SHP77 (cell line): ENCODE measurements at places on chromosomes 4 and X.
A peak's percentile ranks its signal among the peaks of the same experiment; 100 is the strongest.

- no peak for DNase-seq
These were observed 2651.6 kb downstream of the ARAP2 start for GRCh38 chr4:33592701-33593100.

GRCh38 chr4:63049726-63050125 is 1359.5 kb downstream of the TECRL start:
- no peak for DNase-seq

DNA sequence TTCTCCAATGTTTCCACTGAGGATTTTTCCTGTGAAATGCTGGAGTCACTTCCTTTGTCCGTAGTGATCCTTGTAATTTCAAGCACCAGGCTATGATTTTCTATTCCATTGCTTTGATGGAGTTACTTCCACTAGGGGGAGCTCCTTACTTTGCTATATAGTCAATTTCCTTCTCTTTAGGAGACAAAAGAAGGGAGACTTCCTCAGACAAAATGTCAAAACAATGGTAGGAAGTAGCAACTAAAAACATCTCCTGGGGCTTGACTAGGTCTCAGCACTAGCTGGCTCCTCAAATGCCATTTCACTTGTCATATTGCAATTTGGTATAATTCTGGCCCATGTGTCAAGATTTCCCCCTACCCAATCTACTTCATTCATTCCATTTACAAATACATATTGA is 24.1 kb downstream of the ZCCHC12 start:
- DNase-seq: peak; percentile 11

- no peak for DNase-seq
These were observed 686.1 kb upstream of the AADAT start for GRCh38 chr4:170775851-170776250.

DNA sequence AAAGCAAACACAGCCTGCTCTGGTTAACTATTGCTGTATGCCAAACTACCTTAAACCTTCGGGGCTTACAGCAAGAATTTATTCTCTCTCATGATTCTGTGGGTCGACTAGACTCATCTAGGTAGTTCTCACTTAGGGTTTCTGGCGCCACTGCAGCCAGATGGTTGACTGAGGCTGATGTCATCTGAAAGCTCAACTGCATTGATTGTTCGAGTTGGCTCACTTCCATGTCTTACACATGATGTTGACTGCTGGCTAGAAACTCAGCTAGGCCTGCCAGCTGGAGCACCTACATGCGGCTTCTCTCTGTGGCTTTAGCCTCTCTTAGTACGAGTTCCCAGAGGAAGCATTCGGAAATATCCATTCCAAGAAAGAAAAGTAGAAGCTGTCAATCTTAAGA is 103.2 kb downstream of the SRPX start:
- peak; percentile 77 for DNase-seq

DNA sequence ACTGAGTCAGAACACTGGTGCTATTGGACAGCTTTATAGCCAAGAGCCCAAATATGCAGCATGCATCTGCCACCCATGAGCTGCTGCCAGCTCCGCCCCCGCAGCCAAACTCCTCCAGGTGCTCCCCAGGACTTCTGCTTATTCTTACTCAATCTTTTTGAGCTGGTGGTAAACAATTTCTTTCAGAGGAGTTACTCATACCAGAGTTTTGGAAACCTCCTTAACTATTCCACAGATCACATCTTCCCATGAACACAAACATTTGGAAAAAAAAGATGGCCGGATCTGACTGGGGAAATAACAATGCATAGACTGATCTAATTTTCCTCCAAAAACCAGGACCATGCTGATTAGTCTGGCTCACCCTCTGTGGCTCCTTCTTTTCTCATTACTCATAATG is 399.9 kb downstream of the GPM6A start:
- DNase-seq: no peak

DNA sequence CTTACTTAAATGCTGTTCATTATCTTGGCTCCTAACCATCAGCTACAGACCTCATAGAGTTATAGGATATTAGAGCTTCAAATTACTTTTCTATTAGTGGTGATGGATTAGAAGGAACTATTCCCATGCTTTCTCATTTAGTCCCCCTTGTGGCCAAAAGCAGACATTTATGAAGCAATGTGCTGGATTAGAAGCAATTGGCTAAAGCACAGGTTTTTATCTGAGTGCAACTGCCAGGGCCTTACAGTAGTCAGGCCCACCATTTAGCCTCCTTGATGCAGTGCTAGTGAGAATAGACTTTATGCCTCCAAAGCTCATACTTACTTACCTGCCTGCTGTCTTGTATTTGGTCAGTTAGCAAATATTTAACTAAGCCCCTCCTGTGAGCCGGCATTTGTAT is 93.0 kb downstream of the TSPAN7 start:
- DNase-seq: peak; percentile 9

- no peak for DNase-seq
These were observed 244.1 kb upstream of the RASGEF1B start for GRCh38 chr4:81715757-81716156.

DNA sequence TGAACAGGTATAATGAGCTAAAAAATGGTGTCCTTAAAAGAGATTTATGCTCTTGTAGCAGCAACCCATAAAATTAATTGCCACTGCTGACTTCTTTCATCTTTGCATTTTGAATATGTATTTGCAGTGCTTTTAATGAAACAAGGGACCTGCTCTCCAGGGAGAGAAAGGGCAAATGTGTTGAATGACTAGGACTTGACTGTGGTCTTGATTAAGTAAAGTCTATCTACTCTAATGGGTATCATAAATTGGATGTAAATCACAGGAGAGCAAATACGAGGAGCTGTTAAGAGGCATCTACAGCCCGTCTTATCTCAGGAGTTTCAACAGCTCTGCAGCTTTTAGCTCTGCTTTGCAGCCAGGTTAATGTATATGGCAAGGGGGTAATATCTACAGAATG is 216.4 kb downstream of the PALLD start:
- no peak for DNase-seq

- DNase-seq: no peak
These were observed 17.1 kb downstream of the SPON2 start for GRCh38 chr4:1155314-1155713.

GRCh38 chr4:151922306-151922705 is 161.5 kb upstream of the GATB start:
- DNase-seq: no peak

DNA sequence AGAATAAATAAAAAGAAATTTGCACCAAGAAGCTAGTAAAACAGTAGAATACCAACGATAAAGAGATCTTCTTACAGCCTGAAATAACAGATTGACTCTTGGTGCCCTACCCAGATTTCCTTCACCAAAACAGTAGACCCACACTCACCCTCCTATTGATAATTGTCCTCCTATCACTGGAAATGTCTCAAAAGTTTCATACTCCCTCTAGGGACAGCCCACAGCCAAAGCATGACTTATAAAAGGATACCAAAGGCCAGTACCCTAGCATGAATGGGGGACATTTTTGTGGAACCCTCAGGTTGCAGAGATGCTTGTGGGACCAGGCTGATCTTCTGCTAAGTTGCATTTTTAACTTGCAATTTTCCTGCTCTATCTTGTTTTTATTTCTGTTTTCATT is 104.1 kb downstream of the INPP4B start:
- DNase-seq: no peak

DNA sequence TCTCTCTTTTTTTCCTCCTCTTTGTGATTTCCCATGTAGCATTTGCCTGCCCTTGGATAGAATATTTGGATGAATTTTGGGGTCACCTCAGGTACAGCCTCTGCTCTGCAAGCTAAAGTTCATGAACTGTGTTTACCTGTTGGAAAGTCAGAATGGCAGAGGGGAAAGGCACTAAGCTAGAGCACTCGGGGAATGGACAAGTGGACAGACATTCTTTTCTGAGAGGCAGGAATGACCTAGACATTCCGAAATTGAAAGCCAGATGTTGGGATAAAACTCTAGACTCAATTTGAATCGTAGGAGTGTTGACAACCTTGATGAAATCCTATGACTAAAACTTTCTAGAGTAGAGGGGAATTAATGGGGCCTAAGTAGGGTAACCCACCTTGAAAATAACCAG is 56.1 kb downstream of the LUZP4 start:
- DNase-seq: no peak

DNA sequence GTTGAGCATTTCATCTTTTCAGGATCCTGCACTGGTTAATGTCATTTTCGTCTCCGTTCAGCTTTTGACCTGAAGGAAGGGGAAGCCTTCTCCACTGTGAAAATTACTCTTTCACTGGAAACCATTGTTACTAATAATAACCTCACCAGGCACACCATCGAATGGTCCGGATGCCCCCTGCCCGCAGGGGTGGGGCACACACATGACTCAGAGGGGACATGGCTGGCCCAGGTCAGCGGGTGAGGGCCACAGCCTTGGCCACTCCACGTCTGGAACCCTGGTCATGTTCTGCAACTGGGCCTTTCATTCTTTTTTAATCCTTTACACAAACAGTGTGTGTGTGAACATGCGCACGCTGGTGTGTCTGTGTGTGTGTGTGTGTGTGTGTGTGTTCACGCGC is 191.8 kb downstream of the BCOR start:
- no peak for DNase-seq

GRCh38 chr4:139880841-139881240 is 215.2 kb downstream of the MGST2 start:
- no peak for DNase-seq

DNA sequence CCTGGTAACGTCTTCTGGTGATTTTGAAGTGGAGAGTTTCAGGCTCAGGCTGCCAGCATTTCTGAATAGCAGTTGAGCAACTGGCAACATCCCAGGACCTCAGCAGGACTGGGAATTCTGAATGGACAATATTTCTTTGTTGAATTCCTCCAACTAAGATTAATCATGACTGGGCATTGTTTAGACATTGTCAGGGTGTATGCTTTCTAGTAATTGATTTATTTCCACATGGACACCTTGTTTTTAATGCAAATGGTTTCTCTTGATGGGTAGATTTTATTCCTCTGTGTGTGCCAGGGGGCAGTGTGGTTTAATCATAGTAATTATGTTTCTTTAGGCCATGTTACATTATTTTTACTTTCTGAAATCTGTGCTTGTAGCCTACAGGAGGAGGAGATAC is 1004.7 kb upstream of the LCORL start:
- DNase-seq: no peak

DNA sequence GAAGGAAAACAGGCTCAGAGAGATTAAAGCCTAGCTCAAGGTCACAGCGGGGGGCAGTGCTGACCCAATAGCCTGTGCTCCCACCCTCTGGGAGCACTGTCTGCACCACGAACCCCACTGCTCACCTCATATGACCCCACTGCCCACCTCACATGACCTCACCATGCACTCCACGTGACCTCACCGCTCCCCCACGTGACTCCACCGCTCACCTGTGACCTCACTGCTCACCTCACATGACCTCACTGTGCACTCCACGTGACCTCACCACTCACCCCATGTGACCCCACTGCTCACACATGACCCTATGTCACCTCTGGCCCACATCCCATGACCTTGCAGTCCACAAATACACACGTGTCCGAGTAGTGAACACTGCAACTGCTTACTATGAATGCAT is 55.4 kb downstream of the ACOX3 start:
- no peak for DNase-seq

- DNase-seq: no peak
These were observed 109.4 kb upstream of the AFAP1 start for GRCh38 chr4:8048856-8049676.

GRCh38 chrX:64976673-64977040 is 407 bp upstream of the ZC4H2 start:
- DNase-seq: no peak

DNA sequence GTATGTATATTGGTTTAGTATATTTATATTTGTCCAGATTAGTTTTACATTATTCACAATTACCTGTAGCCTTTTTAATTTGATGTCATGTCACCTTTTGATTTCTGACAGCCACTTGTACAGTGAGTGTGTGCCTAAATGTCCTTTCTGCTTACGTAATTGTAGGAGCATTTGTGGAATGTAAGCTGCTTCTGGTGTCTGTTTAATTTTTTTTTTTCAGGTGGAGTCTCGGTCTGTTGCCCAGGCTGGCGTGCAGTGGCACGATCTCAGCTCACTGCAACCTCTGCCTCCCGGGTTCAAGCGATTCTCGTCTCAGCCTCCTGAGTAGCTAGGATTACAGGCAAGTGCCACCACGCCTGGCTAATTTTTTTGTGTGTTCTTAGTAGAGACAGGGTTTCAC is 91.2 kb upstream of the XAGE2 start:
- DNase-seq: no peak

DNA sequence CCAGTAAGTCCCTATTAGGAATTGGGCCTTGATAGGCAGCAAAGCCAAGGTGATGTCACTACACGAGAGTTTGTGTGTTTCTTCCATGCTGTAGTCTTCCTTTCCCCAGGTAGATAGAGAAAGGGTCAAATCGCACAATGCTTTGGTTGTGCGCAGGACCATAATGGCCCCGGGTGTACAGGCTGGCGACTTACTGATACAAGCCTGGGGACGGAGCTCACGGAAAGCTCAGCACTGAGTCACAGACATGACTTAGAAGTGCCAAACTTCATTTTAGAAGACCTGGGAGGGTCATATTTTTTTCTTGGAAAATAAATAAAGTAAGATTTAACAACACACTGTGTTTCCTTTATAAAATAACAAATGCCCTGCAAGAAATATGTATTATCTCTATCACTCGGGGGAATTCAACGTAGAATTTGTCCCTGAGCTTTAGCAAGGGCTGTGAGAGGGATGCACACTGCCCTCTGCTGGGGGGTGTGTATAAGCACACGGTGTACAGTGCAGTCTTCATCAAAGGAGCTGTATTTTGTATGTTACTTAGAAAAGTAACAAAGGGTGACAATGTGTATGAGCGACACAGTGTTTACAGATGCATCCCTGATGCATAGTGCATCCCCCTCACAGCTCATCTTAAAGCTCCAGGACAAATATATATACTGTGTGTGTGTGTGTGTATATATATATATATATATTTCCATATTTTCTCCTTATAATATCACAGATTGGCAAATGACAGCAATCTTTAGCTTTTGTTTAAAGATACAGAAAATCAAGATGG is 254.5 kb upstream of the VEGFC start:
- DNase-seq: peak; percentile 19

DNA sequence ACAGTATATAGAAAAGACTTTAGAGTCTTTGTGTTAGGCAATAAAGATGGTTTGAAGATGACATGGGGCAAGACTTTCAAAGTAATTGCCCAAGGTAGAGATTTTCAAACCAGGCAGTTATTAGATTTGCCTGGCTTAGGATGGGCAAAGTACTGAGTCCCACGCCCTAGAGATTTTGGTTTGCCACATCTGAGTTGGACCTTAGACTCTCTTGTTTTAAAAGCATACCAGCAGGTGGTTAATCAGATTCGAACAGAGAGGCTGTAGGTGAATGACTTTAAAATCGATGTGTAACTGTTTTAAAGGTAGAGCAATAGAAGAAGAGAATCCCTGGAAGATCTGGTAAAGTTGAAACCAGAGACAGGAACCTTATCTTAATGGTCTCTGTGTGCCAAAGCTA is 121.5 kb downstream of the RAPGEF2 start:
- no peak for DNase-seq

DNA sequence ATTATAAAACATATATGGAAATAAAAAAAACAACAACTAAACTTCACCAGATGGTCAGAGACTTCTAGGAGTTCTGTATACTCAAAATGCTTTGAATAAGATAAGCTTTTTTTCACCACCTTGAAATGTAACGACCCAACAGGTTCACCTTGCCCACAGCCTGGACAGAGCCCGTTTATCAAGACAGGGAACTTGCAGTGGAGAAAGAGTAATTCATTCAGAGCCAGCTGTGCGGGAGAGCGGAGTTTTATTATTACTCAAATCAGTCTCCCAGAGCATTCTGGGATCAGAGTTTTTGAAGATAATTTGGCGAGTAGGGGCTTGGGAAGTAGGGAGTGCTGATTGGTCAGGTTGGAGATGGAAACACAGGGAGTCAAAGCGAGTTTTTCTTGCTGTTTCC is 38.5 kb downstream of the AGA start:
- no peak for DNase-seq
